Activated CD4-positive, alpha-beta T cell treated with anti-CD3 and anti-CD28 coated beads for 4 hours (primary cell): ENCODE measurements at places on chromosomes 16 and 17.

DNA sequence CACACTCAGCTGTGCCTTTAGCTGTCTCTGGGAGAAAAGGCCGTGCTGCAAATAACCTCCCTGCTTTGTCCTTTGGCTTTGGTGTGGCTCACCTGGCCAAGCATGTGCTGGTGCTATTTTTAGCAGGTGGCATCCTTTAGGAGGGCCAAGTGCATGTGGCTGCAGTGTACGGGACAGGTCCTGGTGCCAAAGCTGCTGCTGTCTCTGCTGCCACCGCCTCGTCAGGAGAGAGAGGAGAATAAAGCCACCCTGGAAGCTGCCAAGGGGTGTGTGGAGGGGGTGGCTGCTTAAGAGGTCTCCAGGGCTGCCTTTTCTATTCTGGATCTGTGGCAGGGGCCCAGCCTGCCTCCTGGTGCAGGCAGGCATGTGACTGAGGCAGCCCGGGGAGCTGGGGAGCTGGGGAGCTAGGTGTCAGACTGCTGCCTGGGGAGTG is 6.2 kb downstream of the AKAP1 start:
- no peak for DNase-seq

DNA sequence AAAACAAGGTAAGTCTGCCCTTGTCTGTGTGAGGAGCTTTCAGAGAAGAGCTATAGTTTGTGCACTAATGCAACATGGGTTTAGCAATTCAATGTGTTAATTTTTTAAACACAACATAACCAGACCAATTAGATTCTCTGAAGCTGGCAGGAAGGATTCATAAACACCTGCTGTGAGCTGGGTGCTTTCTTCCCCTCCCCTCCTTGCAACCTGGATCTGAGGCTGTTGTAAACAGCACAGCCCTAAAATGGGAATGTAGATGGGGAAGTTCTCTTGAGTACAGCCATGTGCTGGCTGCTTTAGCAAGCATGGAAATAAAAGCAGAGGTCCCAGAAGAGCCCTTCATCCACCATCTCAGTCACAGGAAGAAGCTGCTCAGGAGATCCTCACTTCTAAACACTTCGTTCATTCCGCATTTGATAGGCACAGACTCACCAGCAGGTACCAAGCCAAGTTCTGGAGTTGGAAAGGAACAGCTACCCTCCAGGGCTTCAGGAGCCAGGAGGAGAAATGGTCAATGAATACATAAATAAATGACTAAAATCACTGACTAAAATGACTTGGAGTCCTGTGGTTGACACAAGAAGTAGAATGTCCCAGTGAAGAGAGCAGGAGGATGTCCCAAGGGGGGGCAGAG is 21.7 kb downstream of the AXIN2 start:
- no peak for DNase-seq

GRCh38 chr16:720990-721764 is at the start of gene ANTKMT:
Gene ANTKMT, plus strand, starts transcription at chr16:721146. Its CDS starts 129 bp downstream, at chr16:721275.
- peak; percentile 44 for DNase-seq

DNA sequence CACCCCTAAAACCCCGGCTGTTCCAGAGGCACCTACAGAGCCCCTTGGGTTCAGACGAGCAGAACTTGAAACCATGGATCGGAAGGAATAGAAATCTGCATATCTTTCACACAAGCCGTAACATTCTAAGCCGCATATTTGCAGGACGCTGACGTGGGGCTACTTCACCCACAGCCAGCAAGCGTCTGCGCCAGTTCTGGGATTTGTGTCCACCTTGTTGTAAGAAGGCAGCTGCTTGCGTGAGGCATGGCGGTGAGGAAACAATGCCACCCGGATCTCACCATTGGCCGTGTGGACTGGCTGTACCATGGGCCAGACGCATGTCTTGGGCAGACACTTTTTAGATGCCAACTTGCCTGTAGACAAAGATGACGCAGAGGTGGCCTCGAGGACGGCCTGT is 34.5 kb downstream of the TNFRSF13B start:
- DNase-seq = no peak

DNA sequence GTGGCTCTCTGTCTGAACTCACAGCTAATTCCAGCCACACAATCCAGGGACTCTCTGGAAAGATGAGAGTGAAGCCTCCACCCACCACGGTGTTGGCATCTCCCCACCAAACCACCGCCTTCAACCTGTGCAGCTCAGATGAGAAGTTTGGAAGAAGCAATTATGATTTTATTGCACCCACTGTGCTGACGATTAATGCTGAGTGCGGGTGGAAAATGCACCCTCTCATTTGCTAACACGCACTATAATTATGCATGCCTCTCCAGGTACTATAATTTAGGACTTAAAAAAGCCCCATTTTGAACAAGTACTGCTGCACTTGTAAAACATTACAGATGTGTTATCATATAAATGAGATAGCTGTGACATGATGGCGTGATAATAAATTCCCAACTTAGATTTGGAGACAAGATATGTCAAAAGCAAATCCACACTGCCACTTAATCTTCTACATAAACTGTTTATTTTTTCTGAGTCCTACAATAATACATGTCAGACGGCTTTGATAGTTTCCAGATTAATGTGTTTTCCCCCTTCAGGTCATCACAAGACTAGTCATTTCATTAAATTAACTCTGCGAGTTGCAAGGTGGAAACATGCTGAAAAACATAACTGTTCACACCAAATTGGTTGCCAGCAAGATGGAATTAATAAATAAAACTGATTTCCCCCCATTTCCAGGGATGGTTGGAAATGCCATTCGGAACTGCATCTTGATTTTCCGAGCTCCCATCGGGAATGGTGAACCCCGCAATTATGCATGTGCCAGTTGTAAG is 466.5 kb upstream of the MAF start:
- no peak for DNase-seq

DNA sequence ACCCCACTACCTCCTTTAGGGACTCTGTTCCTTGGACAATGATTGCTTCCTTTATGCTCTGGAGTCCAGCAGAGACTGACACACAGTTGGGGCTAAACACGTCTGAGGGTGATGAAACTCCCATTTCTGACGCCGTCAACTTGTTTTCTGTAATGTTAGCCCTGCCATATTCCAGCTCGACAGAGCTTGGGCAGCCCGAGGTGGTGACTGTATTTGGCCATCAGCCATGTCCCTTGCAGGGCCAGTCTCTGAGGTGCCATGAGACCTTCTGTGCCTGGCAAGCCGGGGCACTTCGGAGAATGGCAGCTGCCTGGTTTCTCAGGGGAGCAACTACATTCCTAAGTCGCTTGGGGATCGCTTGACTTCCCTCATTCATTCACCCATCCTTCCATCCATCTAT is 278.9 kb upstream of the TNRC6C start:
- DNase-seq = no peak

- no peak for DNase-seq
These were observed 2.0 kb downstream of the RHBDF2 start for GRCh38 chr17:76499267-76499667.

GRCh38 chr17:38885728-38886642 is 16.1 kb downstream of the LASP1 start:
- no peak for DNase-seq

DNA sequence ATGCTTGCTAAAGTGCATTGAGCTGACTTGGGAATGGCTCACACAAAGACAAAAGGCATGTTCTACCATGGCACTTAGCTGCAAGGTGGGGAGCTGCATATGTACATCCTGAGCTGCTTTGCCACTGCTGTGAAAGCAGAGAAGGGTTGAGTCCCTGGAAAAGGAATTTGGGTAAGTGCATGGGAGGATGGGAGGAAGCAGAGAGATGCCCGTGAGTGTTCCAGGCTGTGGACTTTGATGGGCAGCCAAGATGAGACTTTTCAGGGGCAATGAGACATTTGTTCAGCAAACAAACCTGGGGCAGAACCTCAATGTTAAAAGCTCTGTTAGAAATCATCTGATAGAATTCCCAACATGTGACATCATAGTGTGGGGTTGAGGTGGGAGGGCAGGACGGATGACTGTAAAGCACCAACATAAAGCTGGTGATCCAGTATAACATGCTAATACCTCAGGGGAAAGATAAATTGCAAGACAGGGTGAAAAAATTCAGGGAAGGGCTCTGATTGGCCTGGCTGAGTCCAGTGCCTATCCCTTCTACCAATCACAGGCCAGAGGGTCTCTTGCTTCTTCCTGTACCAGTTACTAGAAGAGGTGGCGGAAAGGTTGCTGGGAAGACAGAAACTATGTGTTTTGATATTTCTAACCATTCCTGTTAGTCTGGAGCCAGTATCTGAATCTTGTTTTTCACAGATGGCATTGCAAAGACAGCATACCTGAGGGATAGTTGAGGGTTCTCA is 163.2 kb downstream of the UTP18 start:
- DNase-seq = no peak

- no peak for DNase-seq
These were observed 27.8 kb upstream of the INTS2 start for GRCh38 chr17:61955619-61956018.

GRCh38 chr17:79026376-79027273 is 2.7 kb downstream of the C1QTNF1 start:
- no peak for DNase-seq

DNA sequence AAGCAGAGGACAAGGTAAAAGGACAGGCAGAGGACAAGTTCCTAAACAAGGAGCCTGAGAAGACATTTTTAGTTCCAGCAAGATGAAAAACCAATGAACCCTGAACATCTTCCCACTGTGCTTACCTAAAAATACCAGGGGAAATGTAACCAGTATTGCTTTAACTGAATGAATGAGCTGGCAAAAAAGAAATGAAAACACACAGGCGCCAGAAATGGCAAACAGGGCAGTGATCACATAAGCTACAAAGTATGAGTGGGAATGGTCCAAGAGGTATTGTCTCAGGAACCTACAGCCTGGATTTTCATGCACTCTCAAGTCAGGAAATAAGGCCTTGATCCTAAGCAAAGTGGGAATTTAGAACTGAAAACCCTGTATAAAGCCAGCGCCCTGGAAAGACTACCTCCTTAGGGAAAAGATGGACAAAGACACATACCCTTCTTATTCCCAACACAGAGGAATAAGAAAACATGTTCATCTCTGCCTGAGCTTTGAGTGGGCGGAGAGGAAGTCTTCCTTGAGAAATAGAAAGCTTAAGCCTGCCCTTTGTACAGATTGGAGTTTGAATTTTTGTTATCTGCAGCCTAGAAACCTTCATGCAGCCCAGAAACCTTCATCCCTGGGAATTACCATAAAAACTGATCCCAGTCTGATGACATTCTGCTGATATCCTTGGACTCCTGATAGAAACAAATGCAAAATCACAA is 2.1 kb downstream of the CMTM2 start:
- DNase-seq = no peak

DNA sequence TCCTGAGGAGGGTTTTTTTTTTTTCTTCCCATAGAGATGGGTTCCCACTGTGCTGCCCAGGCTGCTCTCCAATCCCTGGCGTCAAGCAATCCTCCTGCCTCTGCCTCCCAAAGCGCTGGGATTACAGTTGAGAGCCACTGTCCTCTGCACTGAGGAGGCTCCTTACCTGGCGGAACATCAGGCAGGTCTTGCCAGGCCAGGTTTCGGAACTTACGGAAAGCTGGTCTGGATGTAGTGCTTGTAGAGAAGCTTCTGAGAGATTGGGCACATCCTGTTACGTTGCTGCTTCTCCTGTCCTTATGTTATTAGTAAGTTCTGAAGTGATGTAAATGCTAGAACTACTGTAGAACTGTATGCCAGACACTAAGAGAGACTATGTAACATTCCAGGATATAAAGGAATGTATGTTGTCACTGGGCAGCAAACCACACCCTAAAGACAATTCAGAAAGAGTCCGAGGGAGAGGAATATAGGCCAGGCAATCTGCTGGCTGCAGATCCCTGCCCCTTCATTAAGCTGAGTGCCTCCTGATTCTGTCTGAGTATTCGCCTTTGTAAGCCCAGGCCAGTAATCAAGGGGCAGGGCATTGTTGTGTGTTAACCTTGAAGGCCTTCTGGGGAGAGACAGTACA is 21.1 kb downstream of the ETV4 start:
- DNase-seq = no peak

GRCh38 chr17:45790296-45790922 is 6.3 kb downstream of the CRHR1 start:
- DNase-seq = no peak

DNA sequence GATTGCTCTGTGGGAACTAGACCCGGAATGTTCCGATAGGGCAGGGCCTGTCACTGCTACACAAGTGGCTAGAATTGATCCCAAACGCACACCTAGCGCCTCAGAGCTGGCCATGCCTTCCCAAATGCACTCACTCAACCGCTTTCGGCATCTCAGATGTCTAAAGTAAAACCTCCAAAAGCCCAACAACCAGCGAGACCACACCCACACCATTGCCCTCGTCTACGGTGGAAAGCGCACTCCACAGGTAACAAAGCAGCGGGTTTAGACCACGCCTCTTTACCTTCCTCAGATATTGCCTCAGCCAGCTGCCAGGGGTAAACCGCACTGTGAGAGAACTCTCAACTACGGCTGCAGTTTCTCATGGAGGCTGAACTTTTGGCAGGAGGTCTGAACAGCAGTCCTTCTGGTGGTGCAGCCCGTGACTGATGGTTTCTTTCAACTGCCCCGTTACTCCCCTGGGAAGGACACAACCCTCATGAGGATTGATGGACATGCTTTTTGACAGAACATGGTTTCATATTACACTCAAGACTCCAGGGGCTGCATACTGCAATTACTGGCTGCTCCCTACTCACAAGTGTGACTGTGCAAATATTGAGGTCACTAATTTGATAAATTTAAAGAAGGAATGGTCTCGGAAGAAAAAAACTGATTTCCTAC is 34.5 kb downstream of the USP7 start:
- no peak for DNase-seq

GRCh38 chr17:56896968-56897359 is 16.9 kb downstream of the TRIM25 start:
- DNase-seq = no peak

GRCh38 chr17:33967608-33968349 is 287.3 kb upstream of the CCL2 start:
- no peak for DNase-seq

DNA sequence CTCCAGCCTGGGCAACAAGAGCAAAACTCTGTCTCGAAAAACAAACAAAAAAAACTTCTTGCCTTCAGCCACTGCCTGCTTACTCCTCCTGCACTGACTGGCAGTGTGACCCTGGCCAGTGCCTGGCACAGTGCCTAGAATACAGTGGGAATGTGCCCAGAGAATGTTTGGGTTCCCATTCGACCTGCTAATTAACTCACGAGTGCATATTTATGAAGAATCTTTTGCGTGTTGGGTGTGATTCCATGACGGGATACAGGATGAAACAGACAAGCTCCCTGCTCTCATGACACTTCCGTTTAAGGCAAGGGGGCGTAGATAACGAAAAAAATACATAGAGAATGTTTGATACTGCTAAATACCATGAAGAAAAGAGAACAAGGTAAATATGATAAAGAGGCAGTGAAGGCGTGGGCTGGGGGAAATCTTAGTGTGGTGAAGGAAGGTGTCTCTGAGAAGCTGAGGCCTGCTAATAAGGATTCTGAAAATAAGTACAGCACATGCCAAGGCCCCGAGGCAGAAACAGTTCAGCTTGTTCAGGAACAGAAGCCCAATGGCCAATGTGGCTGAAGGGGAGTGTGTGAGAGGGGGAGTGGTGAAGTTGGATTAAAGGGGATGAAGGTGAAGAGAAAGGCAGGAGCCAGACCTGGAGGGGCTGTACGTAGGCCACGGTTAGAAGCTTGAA is 4.3 kb downstream of the ABI3 start:
- no peak for DNase-seq

DNA sequence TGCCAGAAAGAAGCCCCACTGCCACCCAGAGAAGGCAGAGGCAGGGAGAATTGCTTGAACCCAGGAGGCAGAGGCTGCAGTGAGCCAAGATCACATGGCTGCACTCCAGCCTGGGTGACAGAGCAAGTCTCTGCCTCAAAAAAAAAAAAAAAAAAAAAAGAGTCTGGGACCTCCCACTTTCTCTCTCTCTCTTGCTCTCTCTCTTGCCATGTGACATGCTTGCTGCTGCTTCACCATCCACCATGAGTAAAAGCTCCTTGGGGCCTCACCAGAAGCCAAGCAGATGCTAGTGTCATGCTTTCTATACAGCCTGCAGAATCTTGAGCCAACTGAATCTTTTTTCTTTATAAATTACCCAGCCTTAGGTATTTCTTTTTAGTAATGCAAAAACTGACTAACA is 21.5 kb upstream of the SRSF1 start:
- DNase-seq = no peak
